ENCODE measurements at places on chromosomes 3 and 15. TPM values are rescaled to one million over a fixed set of nuclear protein-coding genes. Genes with fewer than 3 reads are reported as not detected.

CCDC12 gene
- 17.6 TPM for total RNA-seq

VWA5B2 gene
- total RNA-seq, result not detected

AGBL1 gene
- total RNA-seq, result not detected

CAND2 gene
- total RNA-seq, result 6.9 TPM

GOLGA8G gene
- not detected for total RNA-seq

CSTA gene
- 0.65 TPM for total RNA-seq

SKIL gene
- 61.3 TPM for total RNA-seq

TMEM212 gene
- not detected for total RNA-seq

SNTN gene
- total RNA-seq, result not detected

ITPKA gene
- 0.26 TPM for total RNA-seq

ECE2 gene
- not detected for total RNA-seq

CYP1A1 gene
- total RNA-seq, result not detected

OSBPL10 gene
- 36.9 TPM for total RNA-seq

ACTC1 gene
- 1.2 TPM for total RNA-seq

SELENOS gene
- 72.2 TPM for total RNA-seq

CFAP20DC gene
- total RNA-seq, result 4.2 TPM

SI gene
- not detected for total RNA-seq

KCNAB1 gene
- 1.2 TPM for total RNA-seq

ARL14 gene
- 0.11 TPM for total RNA-seq

FGD5 gene
- 11.7 TPM for total RNA-seq

FBLN2 gene
- total RNA-seq, result 53.0 TPM

KIF15 gene
- total RNA-seq, result 8.4 TPM

RBPMS2 gene
- total RNA-seq, result 0.97 TPM

GPR62 gene
- total RNA-seq, result 0.11 TPM

MBD4 gene
- 38.2 TPM for total RNA-seq

SV2B gene
- under 0.01 TPM for total RNA-seq

P3H2 gene
- total RNA-seq, result 220 TPM

HTR3E gene
- not detected for total RNA-seq

SAMD7 gene
- total RNA-seq, result not detected

SGO1 gene
- 5.4 TPM for total RNA-seq

AGTR1 gene
- 0.43 TPM for total RNA-seq

OR5K2 gene
- not detected for total RNA-seq

CKMT1B gene
- not detected for total RNA-seq

GP5 gene
- total RNA-seq, result under 0.01 TPM

GPR149 gene
- not detected for total RNA-seq

CPNE4 gene
- total RNA-seq, result not detected

SEMA5B gene
- total RNA-seq, result 0.13 TPM

AMOTL2 gene
- total RNA-seq, result 259 TPM

CD200R1 gene
- 0.11 TPM for total RNA-seq

DUOX1 gene
- total RNA-seq, result 0.13 TPM

FEZF2 gene
- not detected for total RNA-seq

KLHL40 gene
- not detected for total RNA-seq

COLQ gene
- total RNA-seq, result 0.97 TPM

B3GALNT1 gene
- total RNA-seq, result 34.0 TPM

PDE8A gene
- 36.3 TPM for total RNA-seq

RGMA gene
- 2.9 TPM for total RNA-seq

HMG20A gene
- 33.3 TPM for total RNA-seq

GPR171 gene
- not detected for total RNA-seq

COL6A5 gene
- not detected for total RNA-seq

All from articular chondrocyte of knee joint (primary cell).